ENCODE measurements at places on chromosomes 3 and 15. TPM values are rescaled to one million over a fixed set of nuclear protein-coding genes. Genes with fewer than 3 reads are reported as not detected.

GRCh38 chr3:144403040-144403457, 431.4 kb downstream of the DIPK2A start:
- no peak overlapping the region for H3K4me3 ChIP-seq
- H3K27ac ChIP-seq, result no peak overlapping the region
- peaks cover 2% of the 10 kb centered on the region for H3K36me3 ChIP-seq
- H3K4me1 ChIP-seq, result no peaks in the 10 kb centered on the region

GRCh38 chr15:38477637-38478036, 23.7 kb downstream of the FAM98B start:
- H3K27ac ChIP-seq, result no peak overlapping the region
- H3K4me1 ChIP-seq, result peaks cover 16% of the 10 kb centered on the region
- H3K36me3 ChIP-seq, result peaks cover 22% of the 10 kb centered on the region
- no peak overlapping the region for H3K4me3 ChIP-seq
- no peaks in the 10 kb centered on the region for H3K27me3 ChIP-seq

DNA sequence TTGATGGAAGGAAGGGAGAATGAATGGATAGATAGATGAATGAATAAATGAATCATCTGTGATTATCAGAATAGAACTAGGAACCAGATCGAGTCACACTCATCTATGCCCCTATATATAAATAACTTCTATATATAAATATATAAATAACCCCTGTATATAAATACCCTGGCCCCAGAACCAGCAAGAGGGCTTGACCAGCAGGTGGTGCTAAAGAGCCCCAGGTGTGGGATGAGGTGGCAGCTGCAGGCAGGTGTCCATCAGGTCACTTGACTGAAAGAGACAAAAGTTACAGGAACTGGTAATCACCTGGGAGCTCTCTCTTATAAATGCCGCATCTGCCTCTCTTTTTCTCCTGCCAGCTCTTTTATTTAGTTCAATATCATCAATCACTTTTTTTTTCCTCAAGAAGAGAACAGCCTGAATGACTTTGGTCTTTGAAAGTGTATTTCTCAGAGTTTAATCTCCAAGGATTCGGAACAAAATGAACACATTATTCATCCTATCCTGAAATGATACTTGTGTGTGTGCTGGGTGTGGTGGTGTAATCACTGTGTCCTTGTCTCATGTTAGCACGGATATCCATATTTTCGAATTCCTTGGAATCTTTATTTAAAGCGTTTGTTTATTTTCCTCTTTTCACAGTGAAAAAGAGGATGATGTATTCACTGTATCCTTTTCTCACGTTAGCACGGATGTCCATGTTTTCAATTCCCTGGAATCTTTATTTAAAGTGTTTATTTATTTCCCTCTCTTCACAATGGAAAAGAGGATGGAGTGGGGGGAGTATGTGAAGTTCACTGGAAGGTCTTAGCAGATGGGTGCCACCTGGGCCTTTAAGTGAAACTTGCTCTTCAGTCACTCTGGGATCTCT, 35.4 kb upstream of the ATG7 start:
- peaks cover 5% of the 10 kb centered on the region for H3K36me3 ChIP-seq
- peak; percentile 75 for DNase-seq
- H3K27me3 ChIP-seq, result peaks cover 3% of the 10 kb centered on the region
- peaks cover 36% of the 10 kb centered on the region for H3K4me1 ChIP-seq

DNA sequence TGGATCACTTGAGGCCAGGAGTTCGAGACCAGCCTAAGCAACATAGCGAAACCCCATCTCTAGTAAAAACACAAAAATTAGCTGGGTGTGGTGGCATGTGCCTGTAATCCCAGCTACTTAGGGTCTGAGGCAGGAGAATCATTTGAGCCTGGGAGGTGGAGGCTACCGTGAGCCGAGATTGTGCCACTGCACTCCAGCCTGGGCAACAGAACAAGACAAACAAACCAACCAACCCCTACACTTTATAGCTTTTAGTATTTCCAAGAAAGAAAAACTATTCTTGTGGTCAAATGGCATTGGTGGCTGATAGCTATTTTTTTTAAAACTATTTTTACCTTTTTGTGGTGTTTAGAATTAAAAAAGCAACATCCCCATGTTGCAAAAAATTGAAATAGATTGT, 7.2 kb downstream of the TMEM45A start:
- H3K27ac ChIP-seq, result no peak overlapping the region
- H3K27me3 ChIP-seq, result peaks cover 24% of the 10 kb centered on the region
- H3K4me3 ChIP-seq, result no peak overlapping the region
- H3K36me3 ChIP-seq, result no peaks in the 10 kb centered on the region
- no peaks in the 10 kb centered on the region for H3K4me1 ChIP-seq
- no peak for DNase-seq

- peak overlapping the region; percentile 58 for H3K4me3 ChIP-seq
- DNase-seq, result no peak
- peaks cover 15% of the 10 kb centered on the region for H3K4me1 ChIP-seq
- peak overlapping the region; percentile 40 for H3K27ac ChIP-seq
- H3K36me3 ChIP-seq, result peaks cover 2% of the 10 kb centered on the region
- H3K27me3 ChIP-seq, result no peaks in the 10 kb centered on the region
Measured at GRCh38 chr3:152472672-152472954, 203.9 kb downstream of the MBNL1 start.

Gene DUOXA1
- not detected for total RNA-seq

DNA sequence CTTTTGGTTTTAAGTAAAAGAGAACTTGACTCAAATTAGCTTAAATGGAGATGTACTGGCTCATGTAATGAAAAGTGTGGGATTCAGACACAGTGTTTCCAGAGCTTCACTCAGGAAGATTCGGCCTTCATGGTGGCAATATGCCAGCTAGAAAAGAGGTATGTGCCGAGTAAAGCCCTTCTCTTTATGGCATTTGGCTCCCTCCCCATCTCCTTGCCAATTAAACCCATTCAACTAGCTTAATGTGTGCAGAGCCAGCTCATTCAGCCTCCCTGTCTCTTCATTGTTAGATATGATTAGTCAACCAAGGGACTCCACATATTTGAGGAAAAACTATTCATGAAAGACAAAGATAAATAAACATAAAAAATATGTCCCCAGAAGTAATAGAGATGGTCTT, 15.0 kb upstream of the TRANK1 start:
- no peaks in the 10 kb centered on the region for H3K27me3 ChIP-seq
- no peaks in the 10 kb centered on the region for H3K36me3 ChIP-seq
- no peak overlapping the region for H3K27ac ChIP-seq
- DNase-seq, result no peak
- H3K4me1 ChIP-seq, result peaks cover 13% of the 10 kb centered on the region
- H3K4me3 ChIP-seq, result no peak overlapping the region

GRCh38 chr15:72797338-72797689, 13.8 kb upstream of the ADPGK start:
- peaks cover 6% of the 10 kb centered on the region for H3K4me1 ChIP-seq
- H3K4me3 ChIP-seq, result peak overlapping the region; percentile 74
- H3K27me3 ChIP-seq, result peaks cover 72% of the 10 kb centered on the region
- no peak for DNase-seq
- H3K36me3 ChIP-seq, result no peaks in the 10 kb centered on the region

GRCh38 chr3:24493746-24494617, 668 bp downstream of the THRB start:
- H3K36me3 ChIP-seq, result no peaks in the 10 kb centered on the region
- H3K27ac ChIP-seq, result no peak overlapping the region
- DNase-seq, result no peak

Gene C3orf22
- not detected for total RNA-seq

DNA sequence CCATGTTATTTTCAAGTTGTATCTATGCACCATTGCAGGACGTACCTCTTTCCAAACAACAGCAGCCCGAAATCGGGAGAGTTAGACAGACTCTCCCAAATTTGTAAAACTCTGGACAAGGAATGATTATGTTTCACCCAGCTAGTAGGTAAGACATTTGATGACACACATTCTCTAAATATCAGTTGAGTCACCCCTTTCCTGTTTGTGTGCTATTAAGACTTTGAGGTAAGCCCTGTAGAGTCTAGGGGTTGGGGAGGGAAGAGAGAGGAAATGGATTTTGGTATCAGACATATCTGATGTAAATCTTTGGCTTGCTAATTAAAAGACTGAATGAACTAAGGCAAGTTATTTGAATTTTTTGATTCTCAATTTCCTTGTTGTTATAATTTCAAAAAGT, 999.0 kb downstream of the TUSC7 start:
- H3K27me3 ChIP-seq, result no peaks in the 10 kb centered on the region
- no peaks in the 10 kb centered on the region for H3K36me3 ChIP-seq
- no peak for DNase-seq
- no peaks in the 10 kb centered on the region for H3K4me1 ChIP-seq
- H3K4me3 ChIP-seq, result no peak overlapping the region

Gene ALDH1A2
- 0.35 TPM for total RNA-seq

Gene EXD1
- not detected for total RNA-seq

Gene PRSS50
- total RNA-seq, result not detected

Gene SLC6A1
- not detected for total RNA-seq

DNA sequence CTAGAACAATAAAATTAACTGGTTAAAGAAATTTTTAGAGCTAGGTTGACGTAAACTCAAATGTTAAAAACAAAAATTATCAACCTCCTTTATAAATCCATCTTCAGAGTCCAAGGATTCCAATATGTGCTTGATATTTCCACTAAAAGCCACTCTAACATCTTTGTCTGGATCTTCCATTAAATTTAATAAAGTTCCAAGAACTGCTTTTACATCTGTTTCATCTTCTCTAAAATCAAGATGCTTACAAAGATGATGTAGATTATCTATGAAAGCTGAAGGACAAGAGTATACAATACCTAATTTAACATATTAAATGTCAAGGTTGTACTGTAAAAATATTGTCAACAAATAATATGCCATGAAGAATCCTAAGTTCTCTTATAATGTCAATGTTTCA, 24.8 kb downstream of the ATR start:
- no peaks in the 10 kb centered on the region for H3K4me1 ChIP-seq
- no peak for DNase-seq
- no peak overlapping the region for H3K27ac ChIP-seq
- peaks cover 49% of the 10 kb centered on the region for H3K36me3 ChIP-seq
- no peaks in the 10 kb centered on the region for H3K27me3 ChIP-seq

Gene SPTSSB
- total RNA-seq, result not detected

GRCh38 chr15:49748791-49749190, 127.9 kb downstream of the DTWD1 start:
- H3K36me3 ChIP-seq, result no peaks in the 10 kb centered on the region
- no peaks in the 10 kb centered on the region for H3K4me1 ChIP-seq
- H3K27ac ChIP-seq, result no peak overlapping the region
- no peak for DNase-seq
- H3K27me3 ChIP-seq, result peaks cover 10% of the 10 kb centered on the region

Gene PRR20G
- not detected for total RNA-seq

DNA sequence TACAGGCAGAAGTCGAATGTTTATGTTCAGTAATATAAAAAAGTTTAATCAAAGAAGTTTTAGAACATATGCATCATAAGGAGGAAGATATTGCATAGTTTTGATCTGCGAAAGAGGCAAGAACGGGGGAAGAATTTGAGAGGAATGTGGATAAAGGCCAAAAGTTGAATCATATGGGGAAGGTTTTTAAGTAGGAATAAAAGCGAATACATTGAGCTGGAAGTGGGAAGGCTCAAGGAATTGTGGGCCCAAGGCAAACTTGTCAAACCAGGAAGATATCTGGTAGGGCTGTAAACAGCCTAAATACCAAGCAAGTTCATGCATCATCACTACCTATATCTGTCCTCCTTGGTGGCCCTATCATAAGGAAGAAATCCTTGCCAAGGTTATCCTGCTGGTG, 186.9 kb downstream of the MAGI1 start:
- no peaks in the 10 kb centered on the region for H3K4me1 ChIP-seq
- H3K27ac ChIP-seq, result no peak overlapping the region
- no peaks in the 10 kb centered on the region for H3K36me3 ChIP-seq
- peaks cover 6% of the 10 kb centered on the region for H3K27me3 ChIP-seq

- peaks cover 6% of the 10 kb centered on the region for H3K27me3 ChIP-seq
- peaks cover 8% of the 10 kb centered on the region for H3K36me3 ChIP-seq
- no peak overlapping the region for H3K4me3 ChIP-seq
- no peak overlapping the region for H3K27ac ChIP-seq
Measured at GRCh38 chr3:150675587-150675986, 28.1 kb downstream of the ERICH6 start.

Gene KNG1
- not detected for total RNA-seq

GRCh38 chr3:184479426-184480126, 82.0 kb upstream of the EPHB3 start:
- H3K4me1 ChIP-seq, result peaks cover 2% of the 10 kb centered on the region
- no peak overlapping the region for H3K27ac ChIP-seq
- no peak for DNase-seq
- H3K4me3 ChIP-seq, result no peak overlapping the region

Gene ZBTB47
- 0.68 TPM for total RNA-seq

Gene NSUN3
- total RNA-seq, result 13.5 TPM

GRCh38 chr3:87575550-87575949, 299.2 kb upstream of the POU1F1 start:
- no peaks in the 10 kb centered on the region for H3K27me3 ChIP-seq
- H3K36me3 ChIP-seq, result no peaks in the 10 kb centered on the region
- no peak overlapping the region for H3K27ac ChIP-seq
- no peak overlapping the region for H3K4me3 ChIP-seq
- DNase-seq, result no peak

DNA sequence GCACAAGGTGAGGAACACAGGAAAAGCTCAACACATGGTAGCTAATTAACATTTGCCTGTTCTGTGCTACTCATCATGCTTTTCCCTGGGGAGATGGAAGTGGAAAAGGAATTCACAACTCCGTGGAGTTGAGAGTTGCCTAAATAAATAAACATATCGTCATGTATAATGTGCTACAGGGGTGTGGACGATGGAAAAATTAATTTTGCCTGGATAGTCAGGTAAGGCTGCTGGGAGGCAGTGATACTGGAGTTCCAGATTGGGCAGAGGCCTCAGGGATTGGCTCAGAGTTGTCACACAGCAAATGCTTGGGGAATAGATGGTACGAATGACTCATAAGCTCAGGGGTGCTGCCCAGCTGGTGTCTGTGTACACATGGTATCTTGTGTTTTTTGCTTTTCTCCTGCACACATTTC, 3.1 kb upstream of the ABHD6 start:
- no peak overlapping the region for H3K27ac ChIP-seq
- H3K36me3 ChIP-seq, result no peaks in the 10 kb centered on the region
- peaks cover 15% of the 10 kb centered on the region for H3K4me1 ChIP-seq
- peaks cover 43% of the 10 kb centered on the region for H3K27me3 ChIP-seq
- H3K4me3 ChIP-seq, result no peak overlapping the region
- DNase-seq, result no peak

GRCh38 chr3:171307046-171307585, 153.1 kb downstream of the TNIK start:
- H3K4me3 ChIP-seq, result no peak overlapping the region
- H3K27me3 ChIP-seq, result no peaks in the 10 kb centered on the region
- peaks cover 21% of the 10 kb centered on the region for H3K36me3 ChIP-seq
- DNase-seq, result no peak
- no peak overlapping the region for H3K27ac ChIP-seq

DNA sequence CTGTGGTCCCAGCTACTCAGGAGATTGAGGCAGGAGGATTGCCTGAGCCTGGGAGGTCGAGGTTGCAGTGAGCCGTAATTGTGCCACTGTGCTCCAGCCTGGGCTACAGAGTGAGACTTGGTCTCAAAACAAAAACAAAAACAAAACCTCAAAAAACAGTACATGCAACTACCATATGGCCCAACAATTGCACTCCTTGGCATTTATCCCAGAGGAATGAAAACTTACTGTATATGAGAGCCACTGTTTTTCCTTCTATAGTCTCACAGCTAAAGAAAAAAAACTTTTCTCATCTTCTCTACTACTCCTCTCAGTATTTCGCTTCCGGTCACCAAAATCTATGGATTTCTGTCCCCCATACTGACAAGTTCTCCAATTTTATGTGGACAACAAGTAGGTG, 84.3 kb downstream of the FLNB start:
- H3K36me3 ChIP-seq, result peaks cover 9% of the 10 kb centered on the region
- no peak for DNase-seq
- no peak overlapping the region for H3K27ac ChIP-seq
